T-helper 2 cell treated with Interferon-gamma antibody and Interleukin-4, amounts not matched to agents 100 ng/mL and 5 ng/mL, for 36 hours (primary cell): ENCODE measurements at places on chromosomes 6 and 20. TPM values are rescaled to one million over a fixed set of nuclear protein-coding genes. Genes with fewer than 3 reads are reported as not detected.

Gene PRKN
- total RNA-seq, result 0.14 and 0.91 TPM in 2 replicates

Gene DEF6
- 204 and 209 TPM in 2 replicates for total RNA-seq

Gene EPB41L1
- 0.45 TPM in 1 of 2 replicates, not detected in the other for total RNA-seq

Gene C6orf163
- 1.3 and 2.2 TPM in 2 replicates for total RNA-seq

Gene RBM24
- total RNA-seq, result not detected in 2 replicates

Gene RAET1L
- not detected in 2 replicates for total RNA-seq

Gene SLX4IP
- 8.7 and 9.0 TPM in 2 replicates for total RNA-seq

Gene SLC16A10
- total RNA-seq, result 1.3 and 2.2 TPM in 2 replicates

Gene ZSCAN26
- total RNA-seq, result 7.3 and 8.4 TPM in 2 replicates

Gene ZNF391
- total RNA-seq, result 0.39 TPM in 2 replicates

Gene VSX1
- not detected in 2 replicates for total RNA-seq

Gene IRAK1BP1
- 3.5 and 3.7 TPM in 2 replicates for total RNA-seq

Gene GRM1
- not detected in 2 replicates for total RNA-seq

Gene SPAG4
- total RNA-seq, result 3.7 and 5.4 TPM in 2 replicates

Gene PDYN
- not detected in 2 replicates for total RNA-seq

Gene CRISP2
- total RNA-seq, result not detected in 2 replicates

Gene FAM83D
- 17.3 and 17.6 TPM in 2 replicates for total RNA-seq

Gene PGC
- not detected in 2 replicates for total RNA-seq

Gene PDE10A
- total RNA-seq, result not detected in 2 replicates

Gene METTL24
- total RNA-seq, result not detected in 2 replicates

Gene VIP
- not detected in 2 replicates for total RNA-seq

Gene FERMT1
- 0.45 and 0.75 TPM in 2 replicates for total RNA-seq
